CD4-positive, alpha-beta T cell treated with Interferon gamma for 1 hour (primary cell): ENCODE measurements at places on chromosomes 11 and 22.

GRCh38 chr11:64223001-64223651 lies 2.9 kb downstream of the TRPT1 start:
- no peak for DNase-seq

- DNase-seq: no peak
Measured at GRCh38 chr22:29301716-29302401, 4.6 kb upstream of the GAS2L1 start.

GRCh38 chr11:12888525-12889158 lies 120.5 kb upstream of the RASSF10 start:
- DNase-seq: no peak

DNA sequence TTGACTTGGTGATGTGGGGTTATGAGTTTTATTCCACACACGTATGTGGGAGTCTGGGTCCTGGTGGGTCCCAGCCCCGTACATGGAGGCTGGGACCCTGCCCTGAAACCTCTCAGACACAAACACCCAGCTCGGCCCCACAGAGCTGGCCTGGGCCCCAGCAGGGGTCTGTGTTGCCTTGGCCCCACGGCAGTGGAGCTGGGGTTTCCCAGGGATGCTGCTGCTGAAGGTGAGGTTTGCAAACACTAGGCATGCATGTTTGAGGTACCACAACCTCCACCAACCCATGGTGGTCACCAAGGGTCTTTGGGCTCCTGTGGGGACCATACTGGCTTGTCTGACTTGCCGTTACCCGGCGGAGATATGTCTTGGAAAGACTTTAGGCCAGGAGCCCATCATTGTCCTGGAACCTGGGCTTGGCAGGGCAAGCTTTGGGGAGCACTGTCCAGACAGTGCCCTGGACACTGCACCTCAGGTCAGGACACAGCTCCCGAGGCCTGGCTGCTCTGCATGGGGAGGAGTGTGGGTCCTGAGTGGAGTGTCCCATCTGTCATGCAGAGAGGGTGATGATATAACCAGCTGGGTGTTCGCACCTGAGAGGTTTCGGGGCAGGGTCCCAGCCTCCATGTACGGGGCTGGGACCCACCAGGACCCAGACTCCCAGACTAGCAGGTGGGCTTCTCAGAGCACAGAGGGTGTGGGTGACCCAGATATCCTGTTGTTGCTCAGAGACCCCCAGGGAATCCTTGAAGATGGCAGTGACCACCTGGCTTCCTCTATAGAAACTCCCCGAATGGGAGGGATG lies 63.3 kb downstream of the KCNQ1 start:
- no peak for DNase-seq

GRCh38 chr11:73072935-73073481 lies 69.1 kb downstream of the FCHSD2 start:
- no peak for DNase-seq

- no peak for DNase-seq
Measured at GRCh38 chr11:26134481-26135355, 197.2 kb upstream of the ANO3 start.

GRCh38 chr11:68962527-68963250 lies 18.1 kb downstream of the MRGPRD start:
- DNase-seq: peak; percentile 20

- DNase-seq: no peak
Measured at GRCh38 chr11:15547685-15548084, 433.0 kb downstream of the INSC start.

DNA sequence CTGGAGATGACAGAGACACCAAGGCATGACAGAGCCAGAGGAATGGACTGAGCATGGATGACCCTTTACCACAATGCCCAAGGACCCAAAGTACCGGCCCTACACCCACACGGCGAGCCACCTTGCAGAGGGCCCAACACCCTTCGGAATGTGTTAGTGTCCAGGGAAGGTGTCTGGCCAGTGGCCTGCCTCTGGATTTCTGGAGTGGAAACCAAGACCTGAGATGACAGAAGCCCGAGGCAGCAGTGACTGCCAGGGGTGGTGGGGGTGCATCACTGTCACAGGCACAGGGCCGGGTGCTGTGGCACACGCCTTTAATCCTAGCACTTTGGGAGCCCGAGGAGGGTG lies 28.7 kb downstream of the PDGFB start:
- no peak for DNase-seq

GRCh38 chr11:97079244-97079643 lies 689.4 kb downstream of the JRKL start:
- no peak for DNase-seq

DNA sequence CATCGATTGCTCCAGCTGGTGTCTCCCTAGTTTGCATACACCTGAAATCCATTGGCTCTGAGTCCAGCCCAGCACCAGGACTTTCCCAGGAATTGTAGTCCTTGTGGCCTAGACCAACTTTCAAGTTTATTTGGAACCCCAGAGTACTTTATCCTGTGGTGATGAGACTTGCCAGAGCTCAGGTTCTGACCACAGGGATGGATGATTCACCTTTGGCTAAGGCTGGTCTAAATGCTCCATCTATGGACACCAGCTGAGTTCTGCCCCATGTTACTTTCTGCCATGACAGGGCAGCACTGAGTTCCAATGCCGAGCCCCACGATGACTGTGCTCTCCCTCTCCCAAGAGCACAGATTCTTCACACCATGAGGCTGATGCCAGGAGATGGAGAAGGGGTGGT lies 17.3 kb upstream of the INSC start:
- DNase-seq: no peak

GRCh38 chr11:77188633-77189491 lies 60.8 kb downstream of the MYO7A start:
- DNase-seq: no peak

GRCh38 chr11:121807051-121807450 lies 309.0 kb downstream of the BLID start:
- no peak for DNase-seq

GRCh38 chr22:50705219-50705691 lies 32.6 kb downstream of the SHANK3 start:
- DNase-seq: no peak

- no peak for DNase-seq
Measured at GRCh38 chr11:133337951-133338418, 194.3 kb downstream of the OPCML start.

DNA sequence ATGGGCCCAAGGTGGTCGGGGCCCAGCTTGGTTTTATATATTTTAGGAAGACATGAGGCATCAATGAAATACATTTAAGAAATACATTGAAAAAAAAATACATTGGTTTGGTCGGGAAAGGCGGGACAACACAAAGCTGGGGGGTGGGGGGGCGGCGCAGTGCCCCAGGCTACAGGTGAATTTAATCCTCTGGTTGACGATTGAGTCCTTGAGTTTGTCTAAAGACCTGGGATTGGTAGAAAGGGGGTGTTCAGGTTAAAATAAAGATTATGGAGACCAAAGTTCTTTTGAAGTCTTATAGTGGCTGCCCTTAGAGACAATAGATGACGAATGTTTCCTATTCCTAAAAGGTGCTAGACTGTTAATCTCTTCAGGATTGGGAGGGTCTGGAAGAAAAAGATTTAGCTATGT lies 3.1 kb downstream of the IFITM1 start:
- DNase-seq: no peak

DNA sequence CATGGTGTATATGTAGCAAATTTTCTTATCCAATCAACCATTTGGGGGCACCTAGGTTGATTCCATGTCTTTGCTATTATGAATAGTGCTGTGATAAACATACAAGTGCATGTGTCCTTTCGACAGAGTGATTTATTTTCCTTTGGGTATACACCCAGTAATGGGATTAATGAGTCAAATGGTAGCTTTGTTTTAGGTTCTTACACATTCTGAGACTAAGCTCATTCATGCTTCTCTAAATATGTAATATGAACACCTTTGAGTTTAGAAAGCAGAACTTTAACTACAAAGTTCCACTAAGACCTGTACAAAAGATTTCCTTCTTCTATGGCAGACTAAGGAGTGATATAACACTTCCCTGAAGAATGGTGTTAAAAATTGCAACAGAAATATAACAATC lies 627.0 kb downstream of the KCNA4 start:
- no peak for DNase-seq

- no peak for DNase-seq
Measured at GRCh38 chr11:15662285-15662684, 547.6 kb downstream of the INSC start.

- DNase-seq: no peak
Measured at GRCh38 chr11:74751303-74751702, 2.7 kb downstream of the RNF169 start.

DNA sequence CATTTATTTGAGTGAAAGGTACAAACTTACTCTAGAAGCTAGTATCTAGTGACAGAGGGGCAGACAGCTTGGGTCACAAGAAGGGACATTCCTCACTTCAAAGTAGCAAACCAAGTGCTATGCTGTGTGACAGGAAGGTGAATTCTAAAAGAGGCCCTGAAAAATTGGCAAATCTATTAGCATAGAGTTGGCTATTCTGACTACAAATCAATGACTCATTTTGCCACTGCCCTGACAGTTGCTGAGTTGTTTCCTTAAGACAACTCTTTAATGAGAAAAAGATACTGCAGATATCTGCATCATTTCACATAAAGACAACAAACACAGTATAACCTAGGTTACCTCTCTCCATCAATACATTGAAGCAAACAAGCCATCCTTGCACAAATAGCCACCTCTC lies 524.0 kb upstream of the LRRC4C start:
- DNase-seq: no peak

- DNase-seq: no peak
Measured at GRCh38 chr11:128714881-128715280, 21.0 kb downstream of the FLI1 start.

DNA sequence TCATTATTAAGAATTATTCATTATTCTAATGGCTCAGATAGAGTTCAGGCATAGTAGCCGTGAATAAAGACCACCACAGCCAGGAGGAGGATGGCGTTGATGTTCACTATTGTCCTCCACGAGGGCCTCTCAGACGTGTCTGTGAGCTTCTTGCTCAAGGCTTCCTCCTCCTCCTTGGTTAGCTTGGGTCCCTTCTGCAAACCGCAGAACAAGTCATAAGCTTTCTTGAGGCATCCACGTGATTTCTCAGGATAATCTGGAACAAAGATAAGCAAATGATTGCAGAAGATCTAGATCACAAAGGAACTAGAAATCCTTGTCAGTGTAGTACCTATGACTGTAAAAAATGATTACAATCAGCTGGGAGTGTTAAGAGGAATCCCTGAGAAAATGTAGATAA lies 13.6 kb upstream of the RFPL2 start:
- DNase-seq: peak; percentile 50

DNA sequence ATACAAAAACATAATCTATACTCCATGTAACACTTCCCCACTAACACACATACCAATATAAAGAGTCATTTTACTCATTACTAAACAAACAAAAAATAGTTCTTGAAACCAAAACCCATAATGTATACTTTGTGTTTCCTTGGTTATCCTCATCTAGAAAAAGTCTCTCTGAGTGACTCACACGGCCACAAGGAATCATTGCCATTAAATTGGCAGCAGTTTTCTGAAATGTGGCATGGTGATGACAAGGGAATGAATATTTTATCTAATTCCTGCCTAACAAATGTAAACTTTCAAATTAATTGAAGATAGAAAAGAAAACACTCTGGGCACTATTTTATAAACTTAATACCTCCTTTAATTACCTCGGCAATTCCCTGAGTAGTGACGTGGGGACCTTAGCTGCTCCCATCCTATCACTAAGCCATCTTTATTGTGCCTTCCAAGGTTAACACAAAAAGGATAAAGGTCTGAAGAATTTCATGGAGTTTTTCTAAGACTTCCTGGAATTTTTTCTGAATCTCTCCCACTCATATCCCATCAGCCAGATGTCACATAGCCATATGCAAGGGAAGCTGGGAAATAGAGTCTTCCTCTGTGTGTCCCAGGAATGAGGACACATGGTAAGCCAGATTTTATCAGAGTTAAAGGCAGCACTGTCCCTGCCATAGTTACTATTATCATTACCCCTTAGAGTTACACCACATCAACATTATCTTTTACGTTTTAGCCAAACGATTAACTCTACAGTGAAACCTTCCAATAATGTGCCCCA lies 857.2 kb upstream of the TENM4 start:
- DNase-seq: no peak

DNA sequence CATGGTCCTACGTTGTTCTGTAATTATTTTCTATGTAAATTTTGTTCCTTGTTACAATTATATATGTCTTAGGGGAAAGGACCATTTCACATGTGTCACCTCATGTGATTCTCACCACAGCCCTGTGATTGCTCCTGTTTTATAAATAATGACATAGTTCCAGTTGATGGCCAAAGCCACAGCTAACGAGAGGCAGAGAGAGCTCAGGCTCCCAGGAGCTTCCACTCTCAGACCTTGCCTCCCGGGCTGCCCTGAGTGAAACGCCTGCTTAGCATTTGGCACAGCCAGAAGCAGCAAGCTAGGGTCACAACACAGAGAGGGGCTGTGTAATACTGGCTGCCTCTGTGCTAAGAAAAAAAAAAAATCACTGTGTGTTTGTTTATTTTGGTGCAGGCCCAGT lies 5.9 kb downstream of the TMEM121B start:
- no peak for DNase-seq

GRCh38 chr11:61481806-61482205 lies 26.7 kb upstream of the LRRC10B start:
- no peak for DNase-seq

DNA sequence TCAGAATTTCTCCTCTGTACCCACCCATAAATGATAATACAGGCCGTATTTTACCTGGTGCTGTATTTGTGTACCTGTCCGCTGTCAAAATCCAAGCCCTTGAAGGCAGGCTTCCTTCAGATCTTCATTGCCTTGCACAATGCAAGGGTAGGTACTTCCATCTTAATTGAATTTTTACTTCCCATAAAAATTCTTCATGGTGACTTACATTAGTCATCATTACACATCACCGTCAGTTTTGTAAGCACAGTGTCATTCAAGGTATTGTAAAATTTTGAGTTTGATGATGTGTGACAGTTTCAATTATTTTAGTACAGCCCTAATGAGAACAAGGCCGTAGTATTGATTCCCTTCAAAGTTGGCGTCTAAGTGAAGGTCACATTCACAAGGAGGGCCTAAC lies 770 bp upstream of the TSG101 start:
- DNase-seq: no peak
